ENCODE measurements at places on chromosomes 11 and 22.

GRCh38 chr11:119696378-119697222, 32.4 kb downstream of the NECTIN1 start:
- no peak for DNase-seq

GRCh38 chr22:21622011-21622918, 7.6 kb downstream of the YDJC start:
- no peak for DNase-seq

- no peak for DNase-seq
These were observed 11.5 kb upstream of the GRK2 start for GRCh38 chr11:67254798-67255197.

- no peak for DNase-seq
These were observed 50.9 kb downstream of the CWC15 start for GRCh38 chr11:94922321-94923003.

DNA sequence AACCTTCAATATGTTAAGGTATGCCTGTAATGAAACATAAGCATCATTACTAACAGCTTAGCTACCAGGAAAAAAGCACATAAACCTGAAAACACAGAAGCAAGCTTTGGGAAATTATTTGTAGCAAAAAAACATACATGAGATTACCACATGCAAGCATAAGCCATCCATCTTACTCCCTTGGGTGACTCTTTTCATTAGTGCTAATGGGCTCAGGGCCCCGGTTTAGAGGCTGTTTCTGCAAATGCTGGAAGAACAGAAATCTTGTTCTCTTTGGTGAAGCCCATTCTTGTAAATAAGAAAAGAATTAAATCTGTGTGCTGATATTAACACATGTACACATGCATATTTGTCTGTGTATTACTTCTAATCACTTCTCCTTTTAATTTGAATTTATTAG, 314.3 kb downstream of the TTC28 start:
- DNase-seq = no peak

GRCh38 chr11:85795712-85796487, 15.0 kb downstream of the SYTL2 start:
- no peak for DNase-seq
